GM12864 (cell line): ENCODE measurements at places on chromosomes 12 and 14.
A peak's percentile ranks its signal among the peaks of the same experiment; 100 is the strongest.

GRCh38 chr12:527241-527640, 67.5 kb downstream of the B4GALNT3 start:
- no peak for DNase-seq

DNA sequence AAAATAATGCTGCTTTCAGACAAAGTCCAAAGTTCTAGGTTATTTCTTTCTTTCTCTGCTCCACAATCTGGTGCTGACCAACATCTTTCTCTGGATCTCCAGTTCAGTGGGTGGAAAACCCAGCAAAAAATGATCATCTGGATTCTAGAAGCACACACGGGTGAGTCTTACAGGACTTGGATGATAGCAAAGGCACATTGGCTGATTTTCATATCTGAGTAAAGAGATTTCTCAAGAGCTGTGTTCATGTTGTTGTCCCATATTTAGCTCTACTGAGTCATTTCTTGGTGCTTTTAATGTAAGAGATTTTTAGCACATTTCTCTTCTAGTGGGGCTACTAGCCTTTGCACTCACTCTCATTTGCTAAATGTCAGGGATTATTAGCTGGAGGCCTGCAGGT, 336.7 kb downstream of the GALC start:
- no peak for DNase-seq

GRCh38 chr12:53221203-53222080, 10.6 kb downstream of the RARG start:
- DNase-seq = no peak

DNA sequence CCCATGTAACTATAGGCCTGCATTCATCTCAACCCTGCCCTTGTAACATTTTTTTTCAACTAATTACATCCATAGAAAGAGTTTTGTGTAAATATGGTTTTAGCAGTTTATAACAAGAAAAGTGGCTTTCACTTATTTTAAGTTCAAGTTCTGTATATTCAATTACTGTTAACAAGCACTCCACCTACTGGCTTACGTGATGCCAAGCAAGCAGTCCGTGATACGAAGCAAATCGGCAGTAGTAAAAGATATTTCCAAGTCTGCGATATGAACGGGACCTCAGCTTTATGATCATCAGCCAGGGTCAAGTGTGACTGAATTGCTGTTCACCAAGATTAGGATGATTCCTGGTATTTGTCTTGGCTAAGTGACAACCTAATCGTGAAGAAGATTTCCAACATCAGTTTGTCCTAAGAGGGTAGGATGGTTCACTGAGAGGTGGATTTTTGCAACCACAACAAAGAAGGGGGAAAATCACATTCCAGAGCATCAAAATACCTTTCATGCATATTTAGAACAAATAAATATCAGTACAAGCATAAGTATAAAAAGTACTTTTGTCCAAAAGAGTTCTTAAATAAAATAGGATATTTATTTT, 456.2 kb downstream of the FOXG1 start:
- no peak for DNase-seq

- no peak for DNase-seq
These were observed 142.5 kb upstream of the OVCH1 start for GRCh38 chr12:29639893-29640495.

GRCh38 chr14:64979336-64980074, 7.2 kb upstream of the FNTB start:
- no peak for DNase-seq

- DNase-seq = no peak
These were observed 501.0 kb downstream of the RERGL start for GRCh38 chr12:17588968-17589367.

DNA sequence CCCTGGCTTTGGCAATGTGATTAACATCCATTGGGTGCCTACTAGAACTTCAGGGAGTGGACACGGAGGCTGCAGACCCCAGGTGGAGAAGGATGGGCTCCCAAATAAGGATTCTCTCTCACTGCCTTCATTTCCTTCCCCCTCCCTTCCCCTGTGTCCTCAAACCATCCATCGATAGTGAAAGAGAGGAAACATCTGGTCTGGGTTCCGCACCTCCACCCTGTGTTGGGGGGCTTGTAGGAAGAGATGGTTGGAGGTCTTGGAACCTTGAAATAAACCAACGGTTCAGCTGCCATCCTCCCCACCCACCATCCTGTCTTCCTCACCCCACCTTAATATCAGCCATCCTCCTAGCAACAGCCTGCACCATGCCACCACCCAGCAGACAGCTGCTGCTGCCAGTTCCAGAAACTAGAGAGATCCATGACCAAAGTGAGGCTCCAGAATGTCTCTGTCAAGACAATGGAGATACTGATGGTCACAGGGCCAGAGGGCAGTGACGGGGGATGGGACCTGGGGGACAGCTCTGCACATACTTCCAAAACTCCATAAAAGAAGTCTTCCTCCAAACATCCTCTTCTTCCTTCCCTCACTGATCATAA, 153.1 kb upstream of the CCND2 start:
- no peak for DNase-seq

DNA sequence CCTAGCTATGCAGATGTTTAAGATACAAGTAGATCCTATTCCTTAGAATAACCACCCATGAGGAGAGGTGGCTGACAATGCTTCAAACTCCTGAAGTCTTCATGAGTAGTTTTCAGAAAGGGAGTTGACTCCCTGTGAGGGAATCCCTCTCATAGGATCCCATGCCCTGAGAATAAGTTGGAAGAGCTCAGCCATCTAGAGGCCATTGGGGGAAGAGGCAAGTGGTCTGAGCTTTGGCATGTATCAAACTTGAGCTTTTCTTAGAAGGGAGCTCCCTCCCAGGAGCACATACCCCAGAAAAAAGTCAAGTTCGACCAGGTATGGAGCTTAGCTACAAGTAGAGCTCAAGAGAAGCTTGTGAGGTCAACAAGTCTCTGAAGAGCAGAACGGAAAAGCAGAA, 165.7 kb upstream of the RBM19 start:
- no peak for DNase-seq

DNA sequence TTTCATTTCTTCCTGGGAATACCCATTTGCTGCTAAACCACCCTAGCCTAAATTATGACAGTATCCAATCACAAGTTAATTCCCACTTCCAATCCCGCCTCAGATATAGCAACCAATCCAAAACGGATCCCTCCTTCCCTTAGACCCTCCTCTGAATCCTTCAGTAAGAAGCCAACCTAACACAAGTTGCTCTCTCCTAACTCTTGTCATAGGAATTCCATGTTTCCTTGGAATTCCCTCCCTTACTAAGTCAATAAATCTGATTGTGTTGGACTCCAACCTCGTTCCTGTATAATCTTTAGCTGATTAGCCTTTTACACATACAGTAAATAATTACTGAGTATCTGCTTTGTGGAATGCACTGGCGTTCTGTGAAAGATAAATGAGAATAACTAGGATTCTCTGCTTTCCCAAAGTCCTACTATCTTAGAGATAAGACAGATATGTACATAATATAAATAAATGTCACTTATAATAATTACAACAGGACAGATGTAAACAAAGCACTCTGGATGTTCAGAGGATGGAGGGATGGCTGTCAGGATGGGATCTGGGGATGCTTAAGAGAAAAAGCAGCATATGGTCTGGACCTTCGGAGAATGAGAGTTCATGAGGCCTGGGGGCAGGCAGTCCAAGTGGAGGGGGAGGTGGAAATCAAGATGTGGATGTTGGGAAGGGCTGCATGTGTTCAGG, 185.8 kb upstream of the SOX5 start:
- DNase-seq = no peak

DNA sequence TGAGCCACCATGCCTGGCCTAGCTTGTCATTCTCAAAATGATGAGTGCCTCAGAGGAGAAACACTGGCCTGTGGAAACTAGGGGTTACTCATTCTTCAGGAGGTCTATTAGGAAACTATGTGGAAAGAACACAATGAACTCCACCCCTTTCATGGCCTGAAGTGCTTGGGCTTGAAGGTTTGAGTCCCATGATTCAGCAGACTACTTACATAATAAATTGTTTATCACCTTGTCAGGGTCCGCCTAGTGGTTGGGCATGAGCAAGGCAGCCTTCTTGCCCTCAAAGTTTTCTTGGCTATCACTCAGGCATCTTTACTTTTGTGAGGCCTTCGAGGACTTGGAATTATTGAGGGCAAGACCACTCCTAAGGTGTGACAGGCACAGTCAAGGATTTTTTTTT, 251.2 kb downstream of the ACSS3 start:
- peak; percentile 1 for DNase-seq

GRCh38 chr14:63650256-63650952, 8.7 kb upstream of the WDR89 start:
- DNase-seq = no peak

DNA sequence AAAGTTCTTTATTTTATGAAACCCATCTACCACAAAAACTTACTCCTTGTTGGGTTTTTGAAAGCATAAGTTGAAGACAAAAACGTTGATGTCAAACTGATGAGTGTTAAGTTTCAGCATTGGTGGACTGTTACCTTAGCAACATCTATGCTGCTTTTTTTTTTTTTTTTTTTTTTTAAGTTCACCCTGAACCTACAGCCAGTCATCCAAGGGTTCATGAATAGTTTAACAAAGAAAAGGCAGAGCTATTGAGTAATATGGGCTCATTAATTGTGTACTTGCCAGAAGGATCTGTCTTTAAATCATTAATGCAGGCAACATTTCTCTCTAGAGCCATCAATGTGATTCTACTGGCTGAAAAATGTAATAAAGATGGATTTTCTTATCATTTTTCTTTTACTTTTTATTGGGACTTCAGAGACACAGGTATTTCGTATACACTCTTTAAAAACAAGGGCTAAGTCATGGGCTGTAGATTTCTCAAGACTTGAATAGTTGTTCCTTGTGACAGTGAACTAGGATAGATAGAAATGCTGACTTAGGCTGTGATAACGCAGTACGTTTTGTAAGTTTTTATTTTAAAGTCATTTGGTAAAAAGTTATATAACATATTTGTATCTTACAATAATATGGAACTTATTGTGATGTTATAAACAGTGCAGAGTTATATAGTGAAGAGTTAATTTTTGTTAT, at the start of gene PTPRQ:
Gene PTPRQ, plus strand, starts transcription at position 262 of the 693 bp plus-strand sequence. Its CDS starts 111 bp downstream, at position 373.
- DNase-seq = no peak

- DNase-seq = no peak
These were observed 143.5 kb downstream of the SCARB1 start for GRCh38 chr12:124720004-124720680.

- no peak for DNase-seq
These were observed 91.4 kb upstream of the CPM start for GRCh38 chr12:69024413-69024812.

DNA sequence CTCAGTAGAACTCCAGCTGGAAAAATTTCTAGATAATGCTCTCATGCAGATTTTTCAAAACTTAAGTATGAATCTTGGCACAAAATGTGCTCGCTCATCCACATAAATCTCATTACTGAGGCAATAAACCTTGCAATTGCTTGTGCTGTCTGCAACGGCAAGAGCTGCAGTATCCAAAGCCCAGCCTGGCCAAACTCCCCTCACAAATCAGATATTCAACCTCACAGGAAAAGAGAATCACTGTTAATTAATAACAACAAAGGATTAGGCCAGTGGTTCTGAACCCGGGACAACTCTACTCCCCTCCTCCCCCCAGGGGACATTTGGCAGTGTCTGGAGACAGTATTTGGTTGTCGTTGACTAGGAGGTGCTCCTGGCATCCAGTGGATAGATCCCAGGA, 19.2 kb upstream of the CORO1C start:
- DNase-seq = no peak

GRCh38 chr12:7108796-7109571, at the start of gene C1RL:
TSS of gene C1RL (minus strand) at chr12:7109214. CDS start at chr12:7109180, 34 bp downstream.
- no peak for DNase-seq

- no peak for DNase-seq
These were observed 199.0 kb downstream of the DUSP6 start for GRCh38 chr12:89153341-89153740.

GRCh38 chr12:14169281-14169680, 187.9 kb upstream of the GRIN2B start:
- DNase-seq = no peak

GRCh38 chr12:92733661-92734060, 30.9 kb downstream of the PLEKHG7 start:
- no peak for DNase-seq

GRCh38 chr14:61430066-61430757, 108.8 kb downstream of the PRKCH start:
- no peak for DNase-seq

DNA sequence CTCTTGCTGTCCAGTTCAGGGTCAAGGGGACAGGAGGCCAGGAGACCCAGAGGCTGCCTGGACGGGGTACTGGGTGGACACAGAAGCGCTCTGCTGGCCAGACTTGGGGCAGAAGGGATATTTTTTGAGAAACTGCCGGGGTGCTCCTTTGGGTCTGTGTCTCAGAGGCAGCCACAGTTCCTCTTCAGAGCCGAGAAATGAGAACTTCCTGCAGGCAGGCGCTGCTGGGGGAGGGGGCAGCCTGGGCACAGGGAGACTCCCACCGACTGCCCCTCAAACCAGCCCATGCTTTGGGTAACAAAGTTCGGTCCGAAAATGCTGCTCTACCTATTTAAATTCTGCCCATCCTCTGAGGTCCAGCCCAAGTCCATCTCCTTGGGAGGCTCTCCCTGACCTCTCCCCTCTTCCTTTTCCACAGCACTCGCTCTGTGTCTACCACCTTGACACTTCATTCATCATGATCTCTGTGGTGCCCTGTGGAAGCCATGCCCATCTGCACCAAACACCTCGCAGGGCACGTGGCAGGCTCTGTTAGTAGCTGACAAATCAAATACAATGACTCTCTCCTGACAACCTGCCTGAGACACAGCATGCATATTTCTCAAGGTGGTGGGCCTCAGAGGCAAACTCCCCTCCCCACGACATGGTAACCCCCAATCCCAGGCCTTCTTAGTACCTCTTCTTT, 16.4 kb downstream of the HDAC7 start:
- DNase-seq = no peak

DNA sequence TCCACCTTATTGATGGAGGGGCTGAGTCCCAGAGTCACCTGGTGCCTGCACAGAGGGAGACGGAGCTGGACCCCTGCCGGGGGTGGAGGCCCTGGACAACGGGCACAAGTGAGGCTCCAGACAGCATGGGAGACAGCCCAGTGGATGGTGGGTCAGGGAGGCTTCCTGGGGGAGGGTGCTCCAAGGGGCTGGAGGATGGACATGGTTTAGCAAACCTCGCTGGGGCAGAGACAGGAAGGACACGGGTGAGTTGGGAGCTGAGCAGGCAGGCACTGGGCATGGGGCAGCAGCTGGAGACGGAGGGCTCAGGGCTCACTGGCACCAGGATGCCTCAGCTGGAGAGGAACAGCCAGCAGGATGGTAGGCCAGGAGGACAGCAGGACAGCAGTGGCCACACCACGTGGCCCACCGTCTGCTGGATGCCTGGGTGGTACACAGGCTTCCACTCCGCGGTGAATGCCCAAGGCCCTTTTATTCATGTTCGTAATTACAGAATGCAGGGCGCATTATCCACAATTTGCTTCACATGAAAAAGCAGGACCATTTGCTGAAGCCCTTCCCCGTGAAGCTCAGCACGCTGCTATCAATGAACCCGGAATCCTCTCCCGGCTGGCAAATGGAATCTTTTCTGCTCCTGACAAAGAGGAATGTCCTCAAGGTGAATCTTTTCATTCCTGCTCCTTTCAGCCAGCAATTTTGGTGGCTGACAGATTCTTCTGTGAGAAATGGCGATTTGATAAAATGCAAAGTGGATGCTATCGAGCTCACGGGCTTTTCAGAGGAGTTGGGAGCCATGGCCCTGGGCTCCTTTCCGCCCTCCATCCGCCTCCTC, 138.1 kb upstream of the C14orf180 start:
- DNase-seq = no peak

- no peak for DNase-seq
These were observed 150.3 kb downstream of the FOXN3 start for GRCh38 chr14:89266754-89267153.
